ENCODE measurements at places on chromosomes 7 and 10.
A peak's percentile ranks its signal among the peaks of the same experiment; 100 is the strongest.

DNA sequence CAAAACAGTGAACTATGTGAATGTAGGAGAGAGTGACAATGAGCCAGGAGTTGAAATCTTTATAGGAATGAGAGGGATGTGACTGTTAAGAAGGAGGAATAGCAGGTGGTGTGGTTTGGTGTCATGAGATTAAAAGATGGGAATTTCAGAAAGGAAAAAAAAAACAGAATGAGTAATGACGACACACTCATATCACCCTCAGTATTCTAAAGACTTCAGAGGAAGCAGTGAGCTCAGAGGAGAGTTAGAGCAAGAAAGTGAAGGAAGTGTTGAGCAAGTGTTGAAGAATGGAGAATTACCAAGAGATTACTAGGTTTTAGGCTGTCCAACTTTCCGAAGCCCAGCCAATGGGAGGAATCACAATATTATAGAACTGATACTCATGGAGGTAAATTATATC, 220.5 kb upstream of the HGF start:
- no peak for DNase-seq

DNA sequence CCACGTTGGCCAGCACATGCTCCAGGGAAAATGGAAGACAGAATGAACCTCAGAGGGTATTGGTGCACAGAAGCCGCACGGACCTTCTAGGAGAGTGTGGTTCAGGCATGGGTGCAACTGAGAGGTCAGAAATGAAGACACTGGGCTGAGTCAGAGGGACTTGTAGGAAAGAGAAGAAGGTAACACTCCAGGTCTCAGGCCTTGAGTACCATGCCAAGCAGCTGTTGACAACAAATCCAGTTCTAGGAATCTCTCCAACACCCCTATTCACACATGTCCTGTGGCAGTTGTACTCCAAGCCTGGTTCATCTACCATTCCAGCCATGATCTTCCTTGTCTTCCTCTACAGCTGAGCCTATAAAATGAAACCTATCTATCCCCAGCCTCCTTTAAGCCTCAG, 251.6 kb downstream of the USP6NL start:
- DNase-seq = no peak

DNA sequence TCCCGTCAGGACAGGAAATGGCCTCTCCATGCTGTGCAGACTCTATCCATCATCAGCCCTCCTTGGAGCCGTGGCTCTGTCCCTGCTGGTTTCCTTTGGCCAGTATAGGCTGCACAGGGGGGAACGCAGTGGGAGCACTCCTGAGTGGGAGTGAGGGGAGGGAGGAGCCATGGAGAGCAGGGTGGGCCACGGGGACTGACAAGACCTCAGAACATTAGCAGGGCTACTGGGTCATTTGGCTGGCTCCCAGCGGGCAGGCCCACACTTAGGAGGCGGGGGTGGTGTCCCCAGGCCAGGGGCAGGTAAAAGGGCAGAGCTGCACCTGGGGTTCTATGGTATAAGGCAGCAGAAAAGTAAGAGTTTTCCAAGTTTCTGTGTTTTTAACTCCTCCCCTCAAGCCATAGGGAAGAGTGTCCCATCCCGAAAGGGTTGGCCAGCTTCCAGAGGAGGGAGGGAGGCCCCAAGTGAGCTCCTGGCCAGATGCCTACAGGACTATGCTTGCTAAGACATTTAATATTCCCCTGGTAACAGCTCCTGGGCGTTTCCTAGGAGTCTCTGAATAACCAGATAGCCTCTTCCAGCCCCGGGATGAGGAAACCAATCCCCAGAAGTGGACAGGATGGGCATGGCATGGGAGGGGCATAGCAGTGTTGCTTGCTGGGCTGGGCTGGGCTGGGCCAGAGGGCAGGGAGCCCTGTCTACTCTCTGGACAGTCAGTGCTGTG, 5.5 kb upstream of the OPN4 start:
- DNase-seq = no peak

GRCh38 chr10:109877546-109877945, 45.8 kb downstream of the XPNPEP1 start:
- DNase-seq = no peak

DNA sequence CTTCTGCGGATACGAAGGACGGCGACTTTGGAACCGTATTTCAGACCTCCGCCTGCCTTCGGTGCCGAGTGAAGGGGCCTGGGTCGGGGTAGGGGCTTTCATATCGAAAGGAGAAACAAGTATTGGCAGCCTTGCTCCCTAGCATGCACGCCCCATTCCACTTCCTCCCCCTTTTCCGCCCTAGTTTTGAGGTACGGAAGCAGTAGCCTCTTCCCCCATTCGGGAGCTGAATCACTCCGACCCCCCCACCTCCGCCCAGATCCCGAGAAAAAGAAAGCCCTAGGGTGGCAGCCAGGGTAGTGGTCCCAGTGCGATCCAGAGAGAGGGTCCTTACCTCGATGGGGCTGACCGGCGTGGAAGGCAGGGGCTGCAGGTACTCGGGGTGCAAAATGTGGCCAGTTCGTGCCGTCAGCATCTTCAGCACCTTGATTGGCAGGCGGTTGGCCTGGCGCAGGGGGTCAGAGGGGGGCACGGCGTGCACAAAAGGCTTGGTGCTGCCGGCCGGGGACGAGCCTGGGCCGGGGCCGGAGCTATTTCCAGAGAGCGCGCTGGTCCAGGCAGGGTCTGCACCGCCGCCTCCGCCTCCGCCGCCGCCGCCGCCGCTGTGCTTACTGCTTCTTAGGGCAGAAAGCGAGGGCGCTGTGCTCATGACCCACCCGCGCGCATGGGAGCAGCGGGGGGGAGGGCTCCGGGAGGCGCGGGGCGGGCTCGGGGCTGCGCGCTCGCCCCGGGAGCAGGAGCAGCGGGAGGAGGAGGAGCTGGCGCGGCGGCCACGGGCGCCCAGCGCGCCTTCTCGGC, 594 bp downstream of the ZNF503 start:
- DNase-seq = peak; percentile 54

DNA sequence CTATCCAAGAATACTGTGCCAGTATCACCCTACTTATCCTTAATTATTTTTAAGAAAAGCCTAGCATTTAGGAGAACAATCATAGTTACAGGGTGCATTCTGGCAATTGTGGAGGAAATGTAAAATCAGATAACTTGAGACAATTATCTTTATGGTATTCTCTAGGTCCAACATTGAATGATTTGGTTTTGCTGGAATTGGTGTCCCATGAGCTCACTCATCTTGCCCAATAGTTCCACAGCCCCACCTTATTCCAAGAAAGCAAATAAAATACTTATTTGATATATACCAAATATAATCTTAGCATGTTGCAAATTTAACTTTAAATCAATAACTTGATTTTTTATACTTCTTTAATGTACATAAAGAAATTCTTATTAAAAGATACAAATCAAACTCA, 65.3 kb downstream of the DGKB start:
- DNase-seq = no peak

GRCh38 chr10:109866168-109866994, 56.9 kb downstream of the XPNPEP1 start:
- DNase-seq = no peak

DNA sequence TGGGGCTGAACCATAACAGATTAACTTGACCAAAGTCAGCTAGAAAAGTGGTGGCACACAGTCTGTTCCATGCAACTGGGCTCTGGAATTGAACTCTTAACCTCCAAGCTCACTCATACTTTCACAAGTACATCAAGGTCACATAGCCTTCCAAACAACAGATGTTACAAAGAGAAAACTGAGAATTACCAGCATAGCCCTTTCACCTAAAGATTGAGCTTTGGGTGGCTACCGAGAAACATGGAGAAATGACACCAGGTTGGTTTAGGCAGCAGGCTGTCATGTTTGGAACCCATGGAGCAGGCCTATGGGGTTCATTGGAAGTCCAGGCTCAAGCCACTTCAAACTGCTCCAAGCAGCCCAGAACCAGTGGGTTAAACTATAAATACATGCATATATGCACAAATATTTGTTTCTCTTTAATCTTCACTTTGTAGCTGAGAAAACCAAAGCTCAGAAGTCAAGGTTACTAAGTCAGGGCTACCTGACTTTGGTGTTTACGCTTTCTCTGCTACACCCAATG, 59.1 kb downstream of the MALSU1 start:
- DNase-seq = no peak

All from progenitor cell of endocrine pancreas (in vitro differentiated cells).